ENCODE measurements at places on chromosomes 4 and X.

- DNase-seq = no peak
Measured at GRCh38 chr4:119025420-119025819, 110.2 kb upstream of the MYOZ2 start.

GRCh38 chr4:152010710-152011079, 249.9 kb upstream of the GATB start:
- DNase-seq = no peak

- no peak for DNase-seq
Measured at GRCh38 chr4:124685851-124686250, 26.7 kb downstream of the ANKRD50 start.

- no peak for DNase-seq
Measured at GRCh38 chr4:38316045-38316444, 348.0 kb upstream of the KLF3 start.

- no peak for DNase-seq
Measured at GRCh38 chr4:188341428-188341827, 202.2 kb downstream of the TRIML1 start.

DNA sequence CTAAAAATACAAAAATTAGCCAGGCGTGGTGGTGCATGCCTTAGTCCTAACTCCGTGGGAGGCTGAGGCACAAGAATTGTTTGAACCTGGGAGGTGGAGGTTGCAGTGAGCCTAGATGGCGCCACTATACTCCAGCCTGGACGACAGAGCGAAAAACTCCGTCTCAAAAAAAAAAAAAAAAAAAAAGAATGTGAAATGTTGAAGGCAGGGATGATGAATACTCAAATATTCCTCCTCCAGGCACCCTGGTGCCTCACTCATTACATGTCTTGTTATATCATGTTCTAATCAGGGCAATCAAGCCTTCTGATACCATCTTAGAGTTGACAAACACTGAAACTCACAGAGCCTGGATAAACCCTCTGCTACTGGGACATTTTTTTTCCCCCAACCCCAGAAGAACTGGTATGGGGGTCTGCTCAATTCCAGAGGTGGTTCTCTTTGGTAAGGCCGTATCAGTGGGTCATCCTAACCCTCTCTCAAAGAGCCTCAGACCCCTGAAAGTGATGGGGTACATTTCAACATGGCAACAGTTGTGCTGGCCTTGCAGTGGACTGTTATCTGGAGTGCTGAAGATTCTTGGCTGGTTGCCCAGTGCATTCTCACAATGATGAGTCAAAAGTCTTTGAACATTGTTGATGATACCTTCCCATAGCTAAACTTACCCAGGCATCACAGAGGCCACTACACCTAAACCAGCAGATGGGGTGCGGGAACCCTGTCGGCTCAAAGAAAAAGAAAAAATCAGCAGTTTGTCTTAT, 2.4 kb upstream of the SH3KBP1 start:
- peak; percentile 31 for DNase-seq

DNA sequence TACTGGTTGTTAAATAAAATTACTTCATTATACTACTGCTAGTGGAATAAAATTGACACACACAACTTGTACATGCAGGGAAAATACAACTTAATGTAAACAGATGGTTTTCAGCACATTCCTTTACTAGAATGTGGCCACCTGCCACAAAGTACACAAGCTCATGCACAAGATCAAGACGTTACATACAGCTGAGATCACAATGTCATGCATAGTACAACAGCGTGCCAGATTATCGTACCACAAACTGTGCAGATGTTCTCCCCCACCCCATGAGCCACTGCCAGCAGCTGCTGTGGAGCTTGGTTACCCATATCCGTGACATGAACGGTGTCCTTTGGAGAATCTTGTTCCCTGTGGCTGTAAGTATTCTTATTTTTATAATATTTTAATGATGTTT, 27.7 kb downstream of the FBXO8 start:
- DNase-seq = no peak

DNA sequence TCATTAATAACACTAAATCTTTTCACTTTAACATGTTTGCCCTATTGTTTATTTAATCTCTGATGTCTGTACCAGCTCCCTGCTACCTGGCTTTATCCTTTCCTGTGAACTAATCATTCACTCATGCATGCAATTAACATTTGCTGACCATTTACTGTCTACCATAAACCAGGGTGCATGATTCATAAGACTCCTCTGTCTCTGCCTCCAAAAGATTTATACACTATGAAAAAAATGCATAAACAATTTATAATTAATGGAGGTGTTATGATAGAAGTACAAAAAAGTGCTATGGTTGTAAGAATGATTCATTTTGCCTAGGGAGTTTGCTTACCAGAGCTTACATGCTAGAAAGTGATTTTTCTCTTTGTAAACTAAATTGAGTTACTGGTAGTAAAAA, 24.5 kb upstream of the CPEB2 start:
- DNase-seq = no peak

GRCh38 chr4:30865691-30866090, 145.5 kb downstream of the PCDH7 start:
- DNase-seq = no peak

DNA sequence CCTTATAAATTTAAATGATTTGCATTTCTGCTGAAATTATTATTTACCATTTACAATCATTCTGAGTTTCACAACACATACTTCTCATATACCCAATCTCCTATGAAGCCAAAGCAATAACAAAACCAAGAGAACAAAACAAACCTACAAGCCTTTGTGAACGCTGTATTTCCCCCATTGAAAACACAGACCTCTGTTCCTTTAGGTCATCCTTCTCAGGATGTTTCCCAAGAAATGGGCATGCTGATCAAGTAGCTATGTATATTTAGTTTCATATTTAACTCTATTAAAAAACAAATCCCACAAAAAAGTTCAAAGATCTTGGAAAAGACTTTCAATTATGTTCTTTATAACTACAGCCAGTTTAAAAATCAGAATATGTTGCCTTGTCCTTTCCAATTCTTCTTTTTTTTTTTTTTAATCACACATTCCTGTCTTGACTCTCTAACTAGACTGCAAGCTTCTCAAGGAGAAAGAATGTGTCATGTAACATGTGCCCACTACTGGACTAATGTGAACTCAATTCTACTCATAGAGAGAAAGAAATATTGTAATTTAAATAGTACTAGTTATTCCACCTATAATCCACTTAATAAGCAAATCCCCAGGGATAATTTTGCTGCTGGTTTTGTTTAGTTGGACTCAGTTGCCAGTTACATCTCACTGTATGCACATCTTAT, 84.3 kb upstream of the PRSS48 start:
- DNase-seq = no peak

GRCh38 chr4:154164931-154165839, 326.4 kb downstream of the DCHS2 start:
- no peak for DNase-seq

- no peak for DNase-seq
Measured at GRCh38 chr4:115090483-115091075, 22.8 kb downstream of the NDST4 start.

- no peak for DNase-seq
Measured at GRCh38 chr4:106343865-106344646, 24.5 kb downstream of the GIMD1 start.

GRCh38 chrX:41022566-41022965, 62.7 kb upstream of the USP9X start:
- DNase-seq = no peak

DNA sequence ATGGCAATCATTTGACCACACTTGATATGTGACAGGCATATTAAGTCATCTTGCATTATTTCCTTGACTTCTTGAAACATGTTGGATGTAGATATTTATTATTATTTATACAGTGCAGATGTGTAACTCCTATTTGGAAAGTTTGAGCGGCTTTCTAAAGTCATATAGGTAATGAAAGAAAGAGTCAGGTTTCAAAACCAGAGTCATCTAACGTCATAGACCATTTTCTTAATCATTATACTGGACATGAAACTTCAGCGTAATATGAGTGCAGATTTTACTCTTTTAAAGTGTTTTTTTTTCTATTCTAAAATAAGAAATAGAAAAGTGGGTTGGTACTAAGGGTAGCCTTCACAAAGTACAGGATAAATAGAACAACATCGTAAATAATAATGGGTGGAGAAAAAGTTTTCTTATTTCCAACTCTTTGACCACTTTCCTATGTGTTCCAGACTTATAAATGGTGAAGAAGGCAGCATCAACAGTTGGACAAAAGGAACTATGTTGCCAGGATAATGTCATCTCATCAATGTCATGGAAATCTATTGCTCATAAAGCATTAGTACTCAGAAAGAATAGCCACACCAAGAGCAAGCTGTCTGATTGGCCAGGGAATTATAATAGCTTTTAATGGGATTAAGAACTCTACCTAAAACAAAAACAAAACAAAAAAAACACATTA, 108.0 kb upstream of the PCDH18 start:
- no peak for DNase-seq

- no peak for DNase-seq
Measured at GRCh38 chr4:185805979-185806378, 6.0 kb downstream of the SORBS2 start.

- DNase-seq = no peak
Measured at GRCh38 chr4:145563293-145563985, 55.7 kb upstream of the MMAA start.

GRCh38 chrX:3711331-3711917, 2.0 kb downstream of the PRKX start:
- peak; percentile 11 for DNase-seq

GRCh38 chrX:67545036-67545821, 1.4 kb downstream of the AR start:
- no peak for DNase-seq

DNA sequence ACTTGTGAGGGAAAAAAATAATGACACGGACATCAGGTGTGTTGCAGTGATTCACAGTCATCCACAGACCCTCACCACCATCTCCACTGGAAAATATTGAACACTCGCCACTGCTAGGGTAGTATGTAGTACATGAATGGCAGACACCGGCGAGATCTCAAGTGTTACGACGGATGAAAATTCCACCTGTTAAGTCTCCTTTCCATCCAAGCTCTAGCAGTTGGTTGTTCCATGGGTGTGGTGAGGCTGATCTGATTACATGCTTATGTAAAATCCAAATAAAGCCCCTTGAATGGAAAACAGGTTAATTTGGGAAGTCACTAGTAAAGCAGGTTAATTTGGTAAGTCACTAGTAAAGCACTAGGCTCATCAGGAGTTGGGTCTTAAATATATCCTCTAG, 1.1 kb upstream of the ARMCX4 start:
- DNase-seq = no peak

- DNase-seq = no peak
Measured at GRCh38 chr4:145324161-145324560, 143.8 kb upstream of the OTUD4 start.

GRCh38 chr4:15400981-15401671, 26.7 kb upstream of the C1QTNF7 start:
- no peak for DNase-seq

DNA sequence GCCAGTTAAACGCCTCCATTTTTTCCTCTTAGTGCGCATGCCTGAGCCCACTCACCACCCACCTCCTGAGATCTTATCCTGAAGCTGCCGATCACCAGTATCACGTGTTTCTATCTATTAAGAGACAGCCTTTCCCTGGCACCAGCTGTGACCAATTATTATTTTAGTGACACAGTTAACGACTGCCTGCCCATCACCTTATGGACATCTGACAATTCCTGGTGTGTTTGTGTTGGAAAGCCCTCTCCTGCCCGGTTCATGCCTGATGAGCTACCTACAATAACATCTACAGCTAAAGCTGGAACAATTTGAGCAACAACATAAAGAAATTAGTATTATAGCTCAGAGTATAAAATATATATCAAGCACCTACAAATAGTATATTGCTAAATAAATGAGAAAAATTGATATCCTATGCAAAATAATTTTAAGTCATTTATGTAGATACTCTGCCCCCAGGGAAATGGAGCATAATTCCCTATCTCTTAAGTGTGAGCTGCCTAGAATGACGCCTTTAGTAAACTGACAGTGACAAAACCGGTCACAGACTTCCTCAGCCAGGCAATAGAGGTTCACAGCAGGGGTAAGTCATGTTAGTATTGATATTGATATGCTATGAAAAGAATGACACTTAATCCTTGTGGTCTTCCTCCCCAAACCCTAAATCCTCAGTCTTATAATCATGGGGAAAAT, 862.2 kb downstream of the TRAM1L1 start:
- no peak for DNase-seq

GRCh38 chrX:23732704-23733103, 10.4 kb downstream of the ACOT9 start:
- DNase-seq = no peak

All from effector memory CD4-positive, alpha-beta T cell (primary cell).